Activated CD4-positive, alpha-beta T cell treated with anti-CD3 and anti-CD28 coated beads, Interleukin-10, Interleukin-2, amounts not matched to agents 100 ng/mL and 50 ng/mL, durations not matched to agents 16 hours and 8 hours (primary cell): ENCODE measurements at places on chromosomes 13 and 19.

DNA sequence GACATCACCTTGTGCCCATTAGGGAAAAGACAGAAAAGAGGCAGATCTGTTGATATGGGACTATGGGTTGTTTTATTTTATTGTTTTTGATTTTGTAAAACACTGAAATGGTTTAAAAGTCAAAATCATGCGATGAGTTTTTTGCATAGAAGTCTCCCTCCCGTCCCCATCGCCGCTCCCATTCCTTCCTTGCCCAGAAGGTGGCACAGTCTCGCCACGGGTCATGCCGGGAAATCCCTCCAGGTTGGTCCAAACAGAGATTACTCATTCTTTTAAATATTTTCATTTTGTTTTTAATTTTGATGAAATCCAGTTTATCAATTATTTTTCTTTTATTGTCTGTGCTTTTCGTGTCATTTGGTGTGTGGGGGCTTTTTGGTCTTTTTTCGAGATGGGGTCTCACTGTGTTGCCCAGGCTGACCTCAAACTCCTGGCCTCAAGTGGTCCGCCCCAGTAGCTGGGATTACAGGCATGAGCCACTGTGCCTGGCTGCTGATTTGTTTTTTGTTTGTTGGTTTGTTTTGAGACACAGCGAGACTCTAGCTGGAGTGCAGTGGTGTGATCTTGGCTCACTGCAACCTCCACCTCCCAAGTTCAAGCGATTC lies 9.2 kb downstream of the PGPEP1 start:
- peak; percentile 37 for DNase-seq

DNA sequence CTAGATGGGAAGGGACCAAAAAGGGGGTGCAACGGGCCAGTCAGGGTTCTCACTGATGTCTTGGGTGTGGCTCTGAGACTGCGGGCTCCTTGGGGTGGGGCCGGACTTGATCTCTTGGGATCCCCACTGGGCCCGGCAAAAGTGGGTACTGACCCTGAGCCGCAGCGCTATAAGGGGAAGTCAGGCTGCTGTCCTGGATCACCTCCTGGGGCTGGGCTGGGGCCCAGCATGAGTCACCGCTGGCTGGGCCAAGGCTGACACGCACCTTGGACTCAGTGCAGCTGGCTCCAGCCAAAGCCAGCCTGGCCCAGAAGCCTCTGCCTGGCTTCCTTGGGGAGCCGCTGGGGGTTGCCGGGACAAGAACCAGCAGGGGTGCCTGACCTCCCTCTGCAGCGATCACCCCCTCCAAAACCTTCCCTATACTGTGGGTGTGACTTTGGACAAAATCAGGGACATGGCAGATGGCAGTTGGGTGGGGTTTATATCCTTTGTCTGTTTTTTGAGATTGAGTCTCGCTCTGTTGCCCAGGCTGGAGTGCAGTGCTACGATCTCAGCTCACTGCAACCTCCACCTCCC lies 617 bp upstream of the IQCN start:
- no peak for DNase-seq

GRCh38 chr19:42206871-42207755 lies 10.4 kb downstream of the DEDD2 start:
- no peak for DNase-seq

- no peak for DNase-seq
Observed at GRCh38 chr13:53197424-53197823, 168.8 kb downstream of the OLFM4 start.

- DNase-seq, result peak; percentile 2
Observed at GRCh38 chr13:93624311-93624777, 397.7 kb downstream of the GPC6 start.

- no peak for DNase-seq
Observed at GRCh38 chr13:99721606-99722337, 220.5 kb downstream of the TM9SF2 start.

- no peak for DNase-seq
Observed at GRCh38 chr19:594265-594870, 4.7 kb downstream of the HCN2 start.

DNA sequence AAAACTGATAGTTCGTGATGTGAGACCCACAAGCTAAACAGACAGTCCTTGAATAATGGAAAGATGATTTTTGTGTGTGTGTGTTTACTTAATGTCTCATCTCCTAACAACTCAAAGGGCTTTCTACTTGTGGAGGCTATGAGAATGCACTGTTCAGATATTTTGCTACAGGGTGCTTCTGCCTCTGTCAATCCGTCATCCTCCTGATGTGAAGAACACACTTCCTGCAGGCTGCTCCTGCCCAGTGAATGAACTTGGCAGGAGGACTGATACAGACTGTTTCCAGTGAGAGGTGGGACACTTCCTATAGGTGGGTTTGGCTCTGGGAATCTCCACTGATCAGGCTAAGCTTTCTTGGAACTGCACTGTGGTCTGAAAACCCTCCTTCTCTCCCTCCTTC lies 168.4 kb upstream of the STARD13 start:
- no peak for DNase-seq

DNA sequence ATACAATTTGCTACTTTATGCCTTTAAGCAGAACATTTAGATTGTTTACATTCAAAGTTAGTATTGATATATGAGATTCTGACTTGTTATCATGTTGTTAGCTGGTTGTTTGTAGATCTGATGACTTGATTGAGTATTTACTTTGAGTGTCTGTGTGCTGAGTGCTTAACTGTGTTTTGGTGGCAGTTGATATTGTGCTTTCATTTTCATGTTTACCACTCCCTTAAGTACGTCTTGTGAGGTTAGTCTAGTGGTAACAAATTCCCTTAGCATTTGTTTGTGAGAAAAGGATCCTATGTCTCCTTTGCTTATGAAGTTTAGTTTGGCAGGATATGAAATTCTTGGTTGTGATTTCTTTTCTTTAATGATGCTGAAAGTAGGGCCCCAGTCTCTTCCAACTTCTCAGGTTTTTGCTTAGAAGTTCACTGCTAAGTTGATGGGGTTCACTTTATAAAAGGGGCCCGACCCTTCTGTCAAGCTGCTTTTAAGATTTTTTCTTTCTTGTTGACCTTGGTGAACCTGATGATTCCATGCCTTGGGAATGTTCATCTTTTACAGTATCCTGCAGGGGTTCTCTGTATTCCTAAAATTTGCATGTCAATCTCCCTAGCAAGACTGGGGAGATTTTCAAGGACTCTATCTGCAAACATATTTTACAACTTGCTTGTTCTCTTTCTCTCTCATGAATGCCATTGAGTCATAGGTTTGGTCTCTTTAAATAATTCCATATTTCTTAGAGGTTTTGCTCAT lies 1095.4 kb upstream of the PCDH20 start:
- no peak for DNase-seq

DNA sequence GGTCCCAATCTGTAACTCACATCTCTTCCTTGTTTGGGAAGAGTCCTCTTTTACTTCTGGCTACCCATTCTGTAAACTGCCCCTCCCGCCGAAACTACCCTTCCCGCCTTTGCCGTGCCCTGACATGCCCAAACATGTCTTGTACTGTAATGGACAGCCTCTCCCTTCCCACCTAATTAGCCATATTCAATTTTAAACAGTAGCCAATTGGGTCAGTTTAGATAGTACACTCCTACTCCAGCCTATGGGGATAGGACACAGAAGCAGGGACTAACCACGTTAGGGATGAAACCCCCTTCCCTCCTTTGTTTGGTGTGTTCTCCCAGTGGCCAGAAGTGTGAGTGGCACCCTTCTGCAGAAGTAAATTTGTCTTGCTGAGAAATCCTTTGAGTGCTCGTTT lies 34.2 kb downstream of the SACS start:
- no peak for DNase-seq

GRCh38 chr13:20387441-20387971 lies 138.2 kb downstream of the CRYL1 start:
- no peak for DNase-seq
